ENCODE measurements at places on chromosomes 16 and 17.

GRCh38 chr17:42038221-42038973 lies 12.0 kb downstream of the C17orf113 start:
- DNase-seq: no peak

DNA sequence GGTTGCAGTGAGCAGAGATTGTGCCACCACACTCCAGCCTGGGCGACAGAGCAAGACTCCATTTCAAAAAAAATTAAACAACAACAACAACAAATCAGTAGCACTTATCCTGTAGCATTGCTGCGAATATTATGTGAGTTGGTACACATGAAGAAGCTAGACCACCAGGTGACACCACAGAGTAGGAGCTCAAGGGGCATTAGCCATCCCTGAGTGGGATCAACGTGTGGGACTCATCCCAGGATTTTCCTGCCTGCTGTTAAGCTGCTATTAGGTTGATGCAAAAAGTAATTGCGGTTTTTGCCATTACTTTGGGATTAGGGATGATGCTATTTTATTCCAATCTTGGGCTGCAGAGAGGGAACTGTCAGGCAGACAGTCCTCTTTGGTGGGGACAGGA lies 47.2 kb downstream of the OTOA start:
- DNase-seq: no peak

DNA sequence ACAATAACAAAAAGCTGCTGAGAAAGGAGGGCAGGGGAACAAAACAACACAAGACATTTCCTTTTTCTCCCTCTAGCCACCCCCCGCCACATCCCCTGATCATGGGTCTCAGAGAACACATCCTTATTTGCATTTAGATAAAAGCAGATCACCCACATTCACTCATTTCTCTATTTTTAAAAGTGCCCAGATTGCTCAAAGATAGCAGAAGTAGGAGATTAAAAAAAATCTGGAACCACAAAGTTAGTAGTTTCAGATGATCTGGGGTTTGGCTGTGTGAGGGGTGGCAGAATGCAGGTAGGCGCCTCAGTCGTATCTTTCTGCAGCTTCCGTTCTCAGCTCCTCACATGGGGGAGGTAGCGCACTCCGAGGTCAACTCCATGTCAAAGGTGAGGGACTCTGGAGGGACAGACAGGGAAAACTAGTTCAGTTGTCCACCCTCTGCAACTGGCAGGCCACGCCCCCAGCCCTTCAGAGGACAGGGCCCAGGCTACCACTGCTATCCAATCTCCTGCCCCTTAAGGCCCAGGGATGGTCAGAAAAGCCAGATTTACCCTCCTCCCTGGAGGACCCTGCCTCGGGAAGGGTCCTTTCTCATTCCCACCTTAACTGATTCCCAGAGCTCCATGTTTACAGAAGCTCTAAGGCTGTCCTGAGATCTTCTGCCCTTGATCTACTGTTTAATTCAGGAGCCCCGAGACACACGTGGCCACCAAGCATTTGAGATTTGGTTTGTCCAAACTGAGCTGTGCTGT lies 27.3 kb downstream of the STAT5A start:
- DNase-seq: no peak

DNA sequence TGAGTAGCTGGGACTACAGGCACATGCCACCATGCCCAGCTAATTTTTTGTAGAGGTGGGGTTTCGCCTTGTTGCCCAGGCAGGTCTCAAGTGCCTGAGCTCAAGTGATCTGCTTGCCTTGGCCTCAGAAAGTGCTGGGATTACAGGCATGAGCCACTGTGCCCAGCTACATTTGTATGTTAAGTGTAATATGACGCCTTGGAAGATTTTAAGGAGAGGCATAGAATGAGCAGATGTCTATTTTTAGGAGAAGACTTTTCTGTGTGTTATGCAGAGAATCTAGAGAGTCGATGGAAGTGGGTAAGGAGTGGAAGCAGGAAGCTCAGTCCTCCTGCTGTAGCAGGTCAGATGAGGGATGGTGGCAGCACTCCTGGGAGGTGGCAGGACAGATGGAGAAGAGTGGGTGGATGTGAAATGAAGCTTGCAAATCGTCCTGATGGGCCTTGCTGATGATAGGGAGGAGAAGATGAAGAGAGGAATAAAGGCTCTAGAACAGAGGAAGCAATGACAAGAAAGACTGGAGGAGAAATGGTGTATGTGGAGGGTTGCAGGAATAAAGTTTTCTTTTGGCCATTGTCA lies 125.3 kb downstream of the SHISA6 start:
- DNase-seq: no peak

DNA sequence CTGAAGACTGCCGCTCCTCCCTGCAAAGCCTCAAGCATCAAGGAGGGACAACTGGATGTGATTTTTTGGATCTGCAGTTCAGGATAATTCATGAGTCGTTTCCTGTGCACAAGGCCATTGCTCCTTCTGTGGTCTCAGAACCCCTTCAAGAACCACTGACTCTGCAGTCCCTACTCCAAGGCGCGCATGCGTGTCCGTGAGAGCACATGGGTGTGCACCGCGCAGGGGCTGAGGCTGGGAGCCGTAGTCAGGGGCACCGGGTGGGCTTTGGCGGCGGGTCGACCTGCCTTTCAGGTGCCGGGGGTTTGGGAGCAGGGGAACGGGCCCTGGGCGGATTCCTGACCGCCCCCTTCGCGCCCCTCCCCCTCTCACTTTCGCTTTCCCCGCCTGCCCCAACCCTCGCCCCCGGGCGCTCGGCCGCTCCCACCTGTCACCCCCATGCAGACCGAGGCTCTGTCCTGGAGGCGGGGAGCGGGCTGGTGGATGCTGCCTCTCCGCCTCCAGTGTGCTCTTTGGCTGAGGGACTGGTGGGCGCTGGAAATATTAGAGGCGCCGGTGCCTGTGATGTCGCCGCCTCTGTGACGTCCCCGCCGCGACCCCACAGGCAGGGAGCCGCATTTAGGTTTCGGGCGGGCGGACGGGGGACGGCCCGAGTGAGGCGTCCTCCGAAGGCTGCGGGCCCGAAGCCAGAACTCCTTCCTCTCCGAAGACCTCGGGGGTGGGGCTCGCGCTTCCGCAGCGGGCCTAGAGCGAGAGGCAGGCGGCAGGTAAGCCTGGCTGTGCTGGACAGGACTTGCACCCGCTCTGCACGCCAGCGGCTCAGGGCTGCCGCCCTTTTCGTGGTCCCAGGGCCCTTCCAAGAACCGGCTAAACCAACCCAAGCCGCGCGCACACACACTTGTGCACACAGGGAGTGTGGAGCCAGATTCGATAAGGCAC lies at the start of gene SPATA32:
TSS of gene SPATA32 (minus strand) at position 518 of the 939 bp plus-strand sequence. CDS start at position 440, 78 bp downstream.
- peak; percentile 55 for DNase-seq

DNA sequence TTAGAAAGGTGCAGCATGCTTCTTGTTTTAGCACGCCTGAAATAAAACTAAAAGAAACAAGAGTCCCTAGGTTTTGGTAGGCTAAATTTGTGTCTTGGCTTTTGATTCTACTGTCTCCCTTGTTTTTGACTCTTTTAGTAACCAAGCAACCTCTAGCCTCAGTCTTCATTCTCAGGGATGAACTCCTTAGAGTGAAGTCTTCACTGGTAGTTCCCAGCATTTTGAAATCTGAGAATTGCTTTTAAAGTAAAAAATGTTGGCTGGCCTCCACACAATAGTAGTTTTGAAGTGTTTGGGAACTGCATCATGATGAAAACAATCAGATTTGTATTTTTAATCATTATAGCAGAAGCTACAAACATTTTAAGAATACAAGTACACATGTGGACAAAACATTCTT lies 6.1 kb upstream of the CDR2 start:
- DNase-seq: no peak

DNA sequence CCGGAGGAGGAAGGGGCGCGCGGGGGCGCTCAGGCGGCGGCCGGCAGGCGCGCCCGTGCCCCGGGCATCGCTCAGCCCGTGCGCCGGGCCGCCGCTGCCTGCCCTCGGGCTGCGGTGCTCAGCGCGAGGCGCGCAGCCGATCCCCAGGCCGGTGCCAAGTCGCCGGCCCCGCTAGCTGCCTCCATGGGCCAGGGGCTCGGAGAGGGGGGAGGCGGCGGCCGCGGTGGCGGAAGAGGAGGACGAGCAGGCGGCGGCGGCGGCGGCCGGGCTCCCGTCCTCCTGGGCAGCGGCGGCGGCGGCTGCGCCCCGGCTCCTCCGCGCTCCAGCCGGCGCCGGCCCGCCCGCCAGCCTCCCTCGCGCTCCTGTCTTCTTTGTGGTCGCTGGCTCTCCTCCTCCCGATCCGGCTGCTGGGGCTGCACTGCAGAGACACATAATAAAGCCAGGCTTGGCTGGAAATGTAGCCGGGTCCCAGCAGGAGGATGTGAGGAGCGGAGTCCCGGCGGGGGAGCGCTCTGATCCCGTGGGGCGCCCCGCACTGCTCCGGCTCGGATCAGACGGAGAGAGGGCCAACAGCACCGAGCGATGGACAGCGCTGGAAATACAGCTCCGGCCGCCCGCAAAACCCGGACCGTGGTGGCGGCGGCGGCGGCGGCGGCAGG lies 889 bp upstream of the ZNF423 start:
- DNase-seq: peak; percentile 80

DNA sequence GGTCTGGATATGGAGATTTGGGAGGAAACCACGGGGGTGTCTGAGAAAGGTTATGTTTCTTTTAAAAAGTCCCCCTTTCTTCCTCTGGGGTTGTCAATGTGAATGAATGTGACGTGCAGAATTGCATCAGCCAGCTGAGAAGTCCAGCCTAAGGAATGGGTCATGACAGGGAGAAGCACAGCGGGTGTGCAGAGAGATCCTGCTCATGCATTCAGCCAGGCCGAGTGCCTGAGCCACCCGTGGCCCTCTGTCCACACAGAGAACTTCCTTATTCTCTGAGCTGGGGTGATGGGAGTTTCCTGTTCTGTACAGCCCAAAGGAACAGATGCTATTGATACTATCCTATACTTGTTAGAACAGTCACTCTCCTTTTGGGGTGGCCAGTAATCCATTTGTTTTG lies 117.9 kb downstream of the CPPED1 start:
- peak; percentile 4 for DNase-seq

DNA sequence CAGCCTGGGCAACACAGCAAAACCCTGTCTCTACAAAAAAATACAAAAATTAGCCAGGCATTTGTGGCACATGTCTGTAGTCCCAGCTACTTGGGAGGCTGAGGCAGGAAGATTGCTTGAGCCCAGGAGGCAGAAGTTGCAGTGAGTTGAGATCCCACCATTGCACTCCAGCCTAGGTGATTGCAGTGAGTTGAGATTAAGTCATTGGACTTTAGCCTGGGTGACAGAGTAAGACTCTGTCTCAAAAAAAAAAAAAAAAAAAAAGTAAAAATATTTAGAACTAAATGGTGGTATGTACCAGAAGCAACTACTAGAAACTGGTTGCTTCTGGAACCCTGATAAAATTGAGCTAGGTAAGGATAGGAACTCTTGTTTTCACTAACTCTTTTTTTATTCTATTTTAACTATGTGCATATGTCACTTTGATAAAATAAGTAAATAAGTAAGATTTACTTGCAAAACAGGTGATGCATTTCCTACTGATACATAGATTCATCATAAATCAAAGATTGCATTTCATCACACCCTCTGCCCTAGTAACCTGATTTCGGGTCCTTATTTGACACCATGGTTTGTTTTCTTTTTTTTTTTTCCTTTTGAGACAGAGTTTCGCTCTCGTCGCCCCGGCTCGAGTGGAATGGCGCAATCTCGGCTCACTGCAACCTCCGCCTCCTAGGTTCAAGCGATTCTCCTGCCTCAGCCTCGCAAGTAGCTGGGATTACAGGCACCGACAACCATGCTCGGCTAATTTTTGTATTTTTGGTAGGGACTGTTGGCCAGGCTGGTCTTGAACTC lies 66.0 kb downstream of the USP32 start:
- no peak for DNase-seq

GRCh38 chr16:66486773-66487579 lies 59.9 kb downstream of the BEAN1 start:
- DNase-seq: peak; percentile 69

Data from fibroblast of skin of right biceps (primary cell).